ENCODE measurements at places on chromosomes 6 and 20.

DNA sequence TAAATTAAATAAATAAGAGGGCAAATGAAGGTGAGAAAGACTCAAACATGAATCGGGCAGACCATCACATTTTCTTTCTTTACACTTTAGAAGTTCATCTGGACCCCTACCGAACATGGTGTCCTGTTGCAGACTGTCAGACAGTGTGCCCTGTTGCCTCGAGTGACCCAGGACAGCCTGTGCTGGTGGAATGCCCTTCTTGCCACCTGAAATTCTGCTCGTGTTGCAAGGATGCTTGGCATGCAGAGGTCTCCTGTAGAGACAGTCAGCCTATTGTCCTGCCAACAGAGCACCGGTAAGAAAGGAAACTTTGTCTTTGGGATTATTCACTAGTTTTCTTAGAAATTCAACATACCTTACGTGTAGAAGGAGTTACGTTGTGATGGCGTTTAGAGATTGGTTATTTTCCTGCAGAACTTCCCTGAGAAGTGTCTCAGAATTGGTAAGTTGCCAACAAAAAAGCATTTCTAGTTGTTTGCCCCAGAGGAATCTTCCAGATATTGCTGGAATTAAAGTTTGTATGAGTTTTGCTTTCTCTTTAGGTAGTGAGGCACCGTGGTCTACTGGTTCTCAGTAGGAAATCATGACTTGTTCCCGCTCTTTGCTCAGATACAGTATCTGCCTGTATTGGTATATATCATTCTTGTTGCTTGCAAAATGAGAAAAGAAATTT is 70.1 kb downstream of the RNF144B start:
- peak; percentile 44 for DNase-seq

DNA sequence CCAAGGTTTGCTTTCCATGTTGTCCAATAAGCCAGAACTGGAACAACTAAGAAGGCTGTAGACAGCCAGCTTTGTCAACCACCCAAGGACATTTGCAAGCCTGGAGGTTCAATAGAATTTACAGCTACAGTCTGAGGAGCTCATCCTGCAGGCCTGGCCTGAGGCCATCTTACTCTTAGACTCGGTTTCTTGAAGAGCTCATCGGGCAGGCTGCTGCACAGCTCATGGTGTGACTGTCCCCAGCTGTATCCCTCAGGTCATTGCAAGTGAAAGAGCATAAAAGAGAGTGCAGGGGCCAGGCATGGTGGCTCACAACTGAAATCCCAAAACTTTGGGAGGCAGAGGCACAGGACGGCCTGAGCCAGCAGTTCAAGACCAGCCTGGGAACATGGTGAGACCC is 96.9 kb upstream of the FOXQ1 start:
- no peak for DNase-seq

- DNase-seq: no peak
Observed at GRCh38 chr6:15574023-15574422, 88.8 kb downstream of the DTNBP1 start.

GRCh38 chr20:45328451-45328850 is 19.8 kb downstream of the SDC4 start:
- no peak for DNase-seq

- no peak for DNase-seq
Observed at GRCh38 chr6:8583291-8583690, 147.9 kb upstream of the SLC35B3 start.

DNA sequence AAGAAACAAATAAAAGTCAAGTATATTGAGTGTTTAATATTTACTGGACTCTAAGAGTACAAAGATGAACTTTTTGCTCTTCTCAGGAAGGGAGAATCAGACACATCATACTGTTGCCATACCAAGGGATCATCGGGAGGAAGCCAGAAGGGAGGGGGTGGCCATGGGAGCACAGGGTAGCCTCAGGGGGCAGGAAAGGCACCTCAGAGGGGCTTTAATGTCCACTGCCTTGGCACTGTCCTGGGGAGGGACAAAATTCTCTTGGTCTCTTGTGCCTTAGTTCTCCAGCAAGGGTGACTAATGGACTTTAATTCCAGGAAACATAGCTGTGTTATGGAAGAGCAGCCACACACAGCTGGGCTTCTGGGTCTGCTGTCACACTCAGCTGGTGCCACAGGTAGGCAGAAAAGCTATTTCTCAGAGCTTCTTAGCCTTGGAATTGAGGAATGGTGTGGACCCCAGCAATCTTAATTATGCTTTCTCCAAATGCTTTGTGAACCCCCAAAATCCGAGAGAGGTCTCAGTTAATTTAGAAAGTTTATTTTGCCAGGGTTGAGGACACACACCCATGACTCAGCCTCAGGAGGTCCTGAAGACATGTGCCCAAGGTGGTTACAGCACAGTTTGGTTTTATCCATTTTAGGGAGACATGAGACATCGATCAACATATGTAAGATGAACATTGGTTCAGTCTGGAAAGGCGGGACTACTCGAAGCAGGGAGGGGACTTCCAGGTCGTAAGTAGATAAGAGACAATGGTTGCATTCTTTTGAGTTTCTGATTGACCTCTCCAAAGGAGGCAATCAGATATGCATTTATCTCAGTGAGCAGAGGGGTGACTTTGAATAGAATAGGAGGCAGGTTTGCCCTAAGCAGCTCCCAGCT is 53.2 kb downstream of the MRAP2 start:
- DNase-seq: peak; percentile 92

GRCh38 chr6:129350278-129350677 is 359.7 kb downstream of the ARHGAP18 start:
- no peak for DNase-seq

GRCh38 chr20:32447136-32448027 is 89.3 kb downstream of the ASXL1 start:
- DNase-seq: no peak

DNA sequence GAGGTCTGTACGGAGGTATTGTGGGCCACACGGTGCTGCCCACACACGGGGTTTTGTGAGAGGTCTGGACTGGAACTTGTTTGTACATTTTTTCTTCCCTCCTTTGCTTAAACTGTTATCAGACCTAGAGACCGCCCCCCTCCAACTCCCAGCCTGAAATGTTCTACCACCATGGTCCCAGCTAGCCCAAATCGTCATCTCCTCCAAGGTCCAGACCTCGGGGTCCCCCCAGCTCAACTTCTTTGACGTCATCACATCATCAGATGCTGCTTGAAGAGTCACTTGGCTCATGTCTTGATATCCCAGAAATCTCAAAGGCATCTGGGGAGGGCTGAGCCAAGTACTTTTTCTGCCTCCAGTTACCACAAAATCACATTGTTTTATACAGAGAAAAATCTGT is 2.8 kb upstream of the CCDC170 start:
- DNase-seq: no peak

DNA sequence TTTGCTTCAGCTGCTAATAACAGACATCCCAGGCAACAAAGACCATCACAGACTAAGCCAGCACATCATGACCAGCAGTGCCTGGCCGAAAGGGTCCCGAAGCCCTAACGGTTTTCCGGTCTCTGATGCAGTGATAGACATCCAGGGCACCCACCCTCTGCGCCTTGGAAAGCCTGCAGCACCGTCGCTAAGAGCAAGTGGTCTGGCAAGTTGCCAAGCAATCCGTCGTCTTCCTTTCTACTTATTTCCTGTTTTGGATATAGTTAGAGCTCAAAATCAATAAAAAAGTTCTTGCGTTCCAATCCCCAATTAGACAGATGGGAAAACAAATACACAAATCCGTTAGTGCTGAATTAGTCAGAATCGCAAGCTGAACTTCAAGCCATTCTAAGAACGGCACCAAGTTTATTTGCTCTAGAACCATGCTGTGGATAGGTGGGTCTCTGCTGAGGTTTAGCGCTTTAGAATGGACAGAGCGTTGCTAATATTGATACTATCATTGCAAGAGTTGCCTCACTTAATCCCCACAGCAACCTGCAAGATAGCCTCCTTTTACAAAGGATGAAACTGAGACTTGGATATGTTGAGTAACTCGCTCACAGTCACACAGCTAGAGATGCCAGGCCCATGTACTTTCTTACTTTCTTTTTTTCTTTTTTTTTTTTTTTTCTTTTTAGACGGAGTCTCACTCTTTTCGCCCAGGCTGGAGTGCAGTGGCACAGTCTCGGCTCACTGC is 163.3 kb upstream of the SNX9 start:
- DNase-seq: no peak

DNA sequence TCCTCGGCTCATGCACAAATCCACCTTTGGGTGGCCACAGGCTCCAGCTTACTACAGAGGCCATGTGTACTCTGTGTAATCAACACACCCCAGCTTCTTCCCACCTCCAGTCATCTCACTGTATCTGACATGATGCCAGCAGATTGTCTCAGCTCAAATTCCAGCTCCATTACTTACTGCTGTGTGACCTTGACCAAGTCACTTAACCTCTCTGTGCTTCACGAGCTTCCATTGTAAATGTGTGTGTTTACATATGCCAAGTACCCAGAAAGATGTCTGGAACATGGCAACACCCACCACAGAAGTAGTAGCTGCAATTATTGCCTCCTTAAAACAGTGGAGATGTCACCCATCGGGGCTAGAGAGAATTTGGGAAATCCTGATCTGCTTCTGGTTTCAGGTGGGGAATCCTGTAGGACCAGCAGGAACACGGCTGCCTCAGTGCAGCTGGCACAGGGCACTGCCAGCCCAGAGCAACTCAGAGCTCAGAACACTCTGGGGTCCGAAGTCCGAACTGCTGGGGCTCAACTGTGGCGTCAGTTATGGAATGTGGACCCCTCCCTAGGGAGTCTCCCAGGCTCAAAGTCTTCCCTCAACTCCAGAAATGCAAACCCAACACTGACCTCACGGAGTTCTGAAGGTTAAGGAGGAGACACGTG is 21.2 kb upstream of the HLA-B start:
- no peak for DNase-seq

- peak; percentile 12 for DNase-seq
Observed at GRCh38 chr20:57582432-57583288, 21.8 kb downstream of the PCK1 start.

GRCh38 chr6:150697515-150697914 is 97.8 kb downstream of the PLEKHG1 start:
- DNase-seq: no peak

GRCh38 chr20:46270977-46271744 is 37.1 kb downstream of the CDH22 start:
- no peak for DNase-seq
